Fibroblast of lung (primary cell): ENCODE measurements at places on chromosomes 1 and 21. TPM values are rescaled to one million over a fixed set of nuclear protein-coding genes. Genes with fewer than 3 reads are reported as not detected.

Gene OPRD1
- 0.01 TPM in 1 of 2 replicates, not detected in the other for polyA plus RNA-seq

GRCh38 chr1:11116318-11116717 is 16.6 kb upstream of the EXOSC10 start:
- peaks cover 8% of the 10 kb centered on the region for H3K36me3 ChIP-seq
- H3K4me1 ChIP-seq = no peaks in the 10 kb centered on the region
- no peak overlapping the region for H3K27ac ChIP-seq
- DNase-seq = no peak
- no peaks in the 10 kb centered on the region for H3K27me3 ChIP-seq
- no peak overlapping the region for H3K4me3 ChIP-seq

Gene CASZ1
- polyA plus RNA-seq = 0.08 and 0.34 TPM in 2 replicates

GRCh38 chr1:221612047-221612777 is 129.7 kb downstream of the DUSP10 start:
- no peaks in the 10 kb centered on the region for H3K36me3 ChIP-seq

Gene RPAP2
- 13.0 and 13.3 TPM in 2 replicates for polyA plus RNA-seq

Gene S100A14
- polyA plus RNA-seq = 0.40 and 0.51 TPM in 2 replicates

GRCh38 chr1:6006882-6007281 is 14.7 kb upstream of the NPHP4 start:
- no peak overlapping the region for H3K27ac ChIP-seq
- no peaks in the 10 kb centered on the region for H3K36me3 ChIP-seq

Gene OLIG2
- polyA plus RNA-seq = not detected in 2 replicates

- H3K36me3 ChIP-seq = no peaks in the 10 kb centered on the region
- H3K27me3 ChIP-seq = peaks cover 2% of the 10 kb centered on the region
- H3K4me3 ChIP-seq = no peak overlapping the region
Measured at GRCh38 chr21:39601187-39601928, 11.4 kb upstream of the B3GALT5 start.

DNA sequence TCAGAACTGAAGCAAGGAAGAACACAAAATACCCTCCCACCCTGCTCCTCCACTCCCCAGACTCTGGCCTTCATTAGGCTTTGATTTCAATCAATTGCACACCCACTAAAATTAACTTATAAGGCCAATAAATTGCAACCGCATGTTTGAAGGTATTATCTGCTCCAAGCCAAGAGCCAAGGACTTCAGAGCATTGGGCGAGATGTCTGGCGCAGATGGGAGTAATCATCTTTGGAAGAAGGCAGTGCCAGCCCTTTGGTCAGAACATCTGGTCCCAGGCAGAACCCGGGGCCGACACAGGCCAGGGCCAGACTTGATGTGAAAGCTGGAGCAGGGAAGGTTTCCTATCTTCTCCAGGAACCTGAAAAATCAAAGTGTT is 60.0 kb downstream of the SLC66A1 start:
- H3K36me3 ChIP-seq = peaks cover 15% of the 10 kb centered on the region
- peaks cover 11% of the 10 kb centered on the region for H3K4me1 ChIP-seq
- H3K27me3 ChIP-seq = no peaks in the 10 kb centered on the region
- peak overlapping the region; percentile 38 for H3K27ac ChIP-seq
- no peak for DNase-seq

Gene KLHL17
- 4.7 and 6.1 TPM in 2 replicates for polyA plus RNA-seq

DNA sequence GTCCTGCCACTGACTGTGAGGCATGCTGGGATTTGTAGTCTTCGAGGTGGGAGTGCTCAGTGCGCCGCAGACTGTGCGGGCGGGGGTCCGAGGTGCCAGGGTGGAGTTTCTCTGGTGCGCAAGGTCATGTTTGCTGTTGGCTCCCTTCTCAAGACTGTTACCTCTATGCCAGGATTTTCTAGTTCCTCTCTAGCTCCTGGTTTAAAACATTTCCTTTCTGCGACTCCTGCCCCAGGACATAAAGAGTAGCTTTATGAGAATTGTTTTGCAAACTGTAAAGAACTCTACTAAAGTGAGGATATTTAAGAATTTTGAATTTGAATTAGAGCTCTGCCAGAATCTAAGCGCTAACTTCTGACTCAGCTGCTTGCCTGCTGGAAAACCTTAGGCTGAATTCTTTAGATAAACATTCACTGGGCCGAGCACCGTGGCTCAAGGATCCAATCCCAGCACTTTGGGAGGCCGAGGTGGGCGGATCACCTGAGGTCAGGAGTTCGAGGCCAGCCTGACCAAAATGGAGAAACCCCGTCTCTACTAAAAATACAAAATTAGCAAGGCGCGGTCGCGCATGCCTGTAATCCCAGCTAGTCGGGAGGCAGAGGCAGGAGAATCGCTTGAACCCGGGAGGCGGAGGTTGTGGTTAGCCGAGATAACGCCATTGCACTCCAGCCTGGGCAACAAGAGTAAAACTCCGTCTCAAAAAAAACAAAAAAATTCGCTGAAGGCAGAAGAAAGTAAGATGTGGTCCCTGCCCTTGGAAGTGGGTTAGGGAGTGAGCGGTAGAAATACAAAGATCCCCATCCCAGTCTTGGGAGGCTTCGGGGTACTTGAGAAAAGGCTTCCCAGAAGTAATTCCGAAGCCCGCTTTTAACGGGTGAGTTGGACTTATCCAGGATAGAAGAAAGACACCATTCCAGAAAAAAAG is 992 bp upstream of the USP48 start:
- no peaks in the 10 kb centered on the region for H3K27me3 ChIP-seq
- peaks cover 4% of the 10 kb centered on the region for H3K4me1 ChIP-seq
- peak overlapping the region; percentile 100 for H3K27ac ChIP-seq
- no peaks in the 10 kb centered on the region for H3K36me3 ChIP-seq
- peak; percentile 76 for DNase-seq
- peak overlapping the region; percentile 95 for H3K4me3 ChIP-seq

DNA sequence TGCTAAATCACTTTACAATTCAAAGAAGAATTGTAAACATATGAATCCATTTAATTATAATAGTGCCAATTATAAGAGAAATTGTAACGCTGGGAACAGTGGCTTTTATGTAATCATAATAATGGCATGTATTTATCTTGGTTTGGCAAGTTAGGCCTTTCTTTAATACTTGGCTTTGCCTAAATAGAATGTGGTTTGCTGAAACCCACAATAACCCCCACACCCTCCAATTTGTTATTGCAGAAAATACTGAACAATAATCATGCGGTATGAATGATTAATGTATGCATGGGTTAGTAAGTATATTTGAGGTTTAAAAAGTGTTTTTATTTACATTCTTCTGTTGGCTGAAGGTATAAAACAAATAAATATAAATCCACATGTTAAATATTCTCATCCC is 138.2 kb downstream of the NFIA start:
- no peaks in the 10 kb centered on the region for H3K27me3 ChIP-seq
- H3K27ac ChIP-seq = no peak overlapping the region
- peak; percentile 53 for DNase-seq

DNA sequence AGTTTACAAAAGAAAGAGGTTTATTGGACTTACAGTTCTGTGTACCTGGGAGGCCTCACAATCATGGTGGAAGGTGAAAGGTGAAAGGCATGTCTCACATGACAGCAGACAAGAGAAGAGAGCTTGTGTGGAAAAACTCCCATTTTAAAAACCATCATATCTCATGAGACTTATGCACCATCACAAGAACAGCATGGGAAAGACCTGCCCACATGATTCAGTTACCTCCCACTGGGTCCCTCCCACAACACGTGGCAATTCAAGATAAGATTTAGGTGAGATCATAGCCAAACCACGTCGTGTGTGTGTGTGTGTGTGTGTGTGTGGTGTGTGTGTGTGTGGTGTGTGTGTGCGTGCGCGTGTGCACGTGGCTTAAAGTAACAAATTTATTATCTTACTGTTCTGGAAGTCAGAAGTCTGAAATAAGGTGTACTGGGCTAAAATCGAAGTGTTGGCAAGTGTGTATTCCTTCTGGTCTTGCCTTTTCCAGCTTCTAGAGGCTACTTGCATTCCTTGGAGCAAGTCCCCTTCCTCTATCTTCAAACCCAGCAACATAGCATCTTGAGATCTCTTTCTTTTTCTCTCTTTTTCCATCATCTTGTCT is 48.1 kb upstream of the MPC2 start:
- H3K36me3 ChIP-seq = no peaks in the 10 kb centered on the region
- H3K27ac ChIP-seq = no peak overlapping the region
- H3K27me3 ChIP-seq = no peaks in the 10 kb centered on the region
- no peak overlapping the region for H3K4me3 ChIP-seq
- no peak for DNase-seq

DNA sequence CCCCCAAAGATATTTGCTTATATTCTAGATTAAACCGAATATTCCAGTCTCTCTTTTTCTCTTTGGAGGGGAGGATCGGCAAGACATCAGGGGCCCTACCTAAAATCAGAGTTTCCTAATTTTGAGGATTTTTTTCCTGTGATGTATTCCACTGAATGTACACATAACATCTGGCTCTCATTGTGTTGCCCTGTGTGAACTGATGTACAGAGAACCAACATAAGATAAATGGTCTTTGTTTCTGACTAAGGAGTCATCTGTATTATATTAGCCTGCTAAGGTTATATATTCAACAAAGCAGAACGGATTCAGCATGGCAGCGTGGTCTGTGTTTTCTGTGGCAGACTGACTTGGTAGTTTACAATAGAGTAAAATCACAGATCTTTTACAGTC is 114.8 kb upstream of the NCAM2 start:
- H3K36me3 ChIP-seq = no peaks in the 10 kb centered on the region
- no peak overlapping the region for H3K4me3 ChIP-seq
- H3K27ac ChIP-seq = no peak overlapping the region
- no peaks in the 10 kb centered on the region for H3K4me1 ChIP-seq
- DNase-seq = no peak

GRCh38 chr1:54542962-54543539 is 5.0 kb upstream of the ACOT11 start:
- peaks cover 10% of the 10 kb centered on the region for H3K4me1 ChIP-seq
- peak; percentile 61 for DNase-seq
- H3K27me3 ChIP-seq = no peaks in the 10 kb centered on the region
- H3K27ac ChIP-seq = peak overlapping the region; percentile 62
- no peak overlapping the region for H3K4me3 ChIP-seq
- H3K36me3 ChIP-seq = no peaks in the 10 kb centered on the region

DNA sequence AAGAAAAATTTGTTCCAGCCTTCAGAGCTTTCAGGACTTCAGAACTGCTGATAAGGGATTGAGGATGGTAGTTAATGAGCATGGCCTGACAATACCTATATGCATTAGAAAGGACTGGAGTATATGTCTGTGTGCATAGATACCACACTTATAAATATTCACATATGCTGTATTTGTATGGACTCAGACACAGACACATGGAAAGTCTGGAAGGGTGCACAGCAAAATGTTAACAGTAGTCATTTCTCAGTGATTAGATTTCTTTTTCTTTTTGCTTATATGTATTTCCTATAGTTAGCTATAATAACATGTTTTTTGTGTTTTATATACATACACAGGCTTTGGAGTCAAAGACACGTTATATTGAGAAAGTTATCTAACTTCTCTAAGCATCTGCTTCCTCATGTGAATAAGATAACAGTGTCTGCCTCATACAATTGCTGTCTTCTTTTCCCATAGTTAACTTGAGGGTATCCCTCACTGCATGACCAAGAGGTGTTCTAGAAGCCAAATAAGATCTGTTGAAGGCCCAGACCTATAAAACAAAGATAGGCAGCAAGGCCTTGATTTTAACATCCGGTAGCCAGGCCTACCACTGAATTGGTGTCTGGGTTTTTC is 31.3 kb downstream of the INPP5B start:
- no peaks in the 10 kb centered on the region for H3K4me1 ChIP-seq
- DNase-seq = no peak
- H3K27ac ChIP-seq = no peak overlapping the region

DNA sequence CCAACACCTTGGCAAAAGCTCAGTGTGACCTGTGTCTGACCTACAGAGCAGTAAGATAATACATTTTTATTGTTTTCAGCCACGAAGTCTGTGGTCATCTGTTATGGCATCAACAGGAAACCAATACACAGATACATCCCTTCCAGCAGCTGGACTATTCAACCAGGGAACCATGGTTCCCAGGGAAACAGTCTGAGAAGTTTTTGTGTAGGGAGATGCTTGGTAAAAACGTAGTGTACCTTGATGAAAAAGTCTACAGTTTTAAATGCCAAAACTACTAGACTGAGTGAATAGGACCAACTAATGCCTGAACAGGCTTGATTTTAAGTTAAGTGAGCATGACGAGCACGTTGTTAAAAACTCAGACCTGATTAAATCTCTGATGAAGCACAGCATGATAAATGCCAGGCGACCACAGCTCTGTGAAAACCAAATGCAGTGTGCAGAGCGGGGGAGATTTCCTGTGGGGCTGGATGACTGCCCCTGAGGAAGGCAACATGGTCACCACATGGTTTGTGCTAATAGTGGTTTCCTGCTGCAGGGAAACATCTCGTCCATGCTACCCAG is 228.9 kb downstream of the TNR start:
- H3K27ac ChIP-seq = no peak overlapping the region
- DNase-seq = peak; percentile 78
- H3K36me3 ChIP-seq = no peaks in the 10 kb centered on the region
- H3K4me1 ChIP-seq = no peaks in the 10 kb centered on the region
- no peaks in the 10 kb centered on the region for H3K27me3 ChIP-seq

Gene ETV3L
- not detected in 2 replicates for polyA plus RNA-seq

- DNase-seq = no peak
- H3K36me3 ChIP-seq = no peaks in the 10 kb centered on the region
- no peaks in the 10 kb centered on the region for H3K4me1 ChIP-seq
- no peaks in the 10 kb centered on the region for H3K27me3 ChIP-seq
- H3K4me3 ChIP-seq = no peak overlapping the region
Measured at GRCh38 chr1:161074676-161075368, 5.1 kb upstream of the ARHGAP30 start.

DNA sequence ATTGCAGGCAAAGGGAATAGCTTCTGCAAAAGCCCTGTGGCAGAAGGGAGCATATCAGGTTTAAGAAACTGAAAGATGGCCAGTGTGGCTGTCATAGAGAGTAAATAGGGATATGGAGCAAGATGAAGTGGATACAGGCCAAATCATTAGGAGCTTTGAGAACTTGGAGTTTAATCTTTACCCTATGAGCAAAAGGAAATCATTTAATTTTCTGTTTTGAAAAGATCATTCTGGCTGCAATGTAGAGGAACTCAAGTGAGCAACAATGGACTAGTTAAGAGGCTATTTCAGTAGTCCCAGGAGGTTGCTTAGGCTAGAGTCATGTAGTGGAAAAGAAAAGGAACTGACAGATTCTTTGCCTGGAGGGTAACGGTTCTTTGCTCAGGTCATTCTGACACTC is 47.2 kb downstream of the RAP1A start:
- no peak overlapping the region for H3K4me3 ChIP-seq
- no peaks in the 10 kb centered on the region for H3K4me1 ChIP-seq
- DNase-seq = no peak
- H3K36me3 ChIP-seq = peaks cover 2% of the 10 kb centered on the region
- no peaks in the 10 kb centered on the region for H3K27me3 ChIP-seq

Gene ARHGEF16
- 0.02 and 0.21 TPM in 2 replicates for polyA plus RNA-seq

- no peaks in the 10 kb centered on the region for H3K27me3 ChIP-seq
- DNase-seq = peak; percentile 81
- H3K4me3 ChIP-seq = no peak overlapping the region
- H3K4me1 ChIP-seq = no peaks in the 10 kb centered on the region
- no peaks in the 10 kb centered on the region for H3K36me3 ChIP-seq
Measured at GRCh38 chr1:192104852-192105251, 53.4 kb upstream of the RGS18 start.

DNA sequence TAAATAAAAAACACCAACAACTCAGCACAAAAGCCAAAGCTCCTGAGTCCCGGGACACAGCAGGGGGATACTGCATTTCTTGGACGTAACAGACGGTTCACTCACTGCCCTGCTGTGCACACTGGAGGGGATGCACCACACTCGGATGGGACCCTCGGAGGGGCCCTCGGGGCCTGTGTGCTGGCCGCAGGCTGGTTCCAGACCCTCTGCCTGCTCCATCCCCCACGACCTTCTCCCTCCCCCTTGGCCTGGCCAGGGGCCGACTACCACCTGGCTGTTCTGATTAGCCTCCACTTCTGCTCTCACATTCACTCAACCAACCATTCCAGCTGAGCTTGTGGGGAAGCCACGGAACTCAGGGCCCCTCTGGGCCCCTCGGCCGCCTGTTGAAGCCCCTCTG is 64.9 kb downstream of the ACOT7 start:
- peaks cover 9% of the 10 kb centered on the region for H3K4me1 ChIP-seq
- H3K36me3 ChIP-seq = peaks cover 4% of the 10 kb centered on the region
- no peak overlapping the region for H3K4me3 ChIP-seq
- H3K27ac ChIP-seq = no peak overlapping the region
